Kidney (tissue), 22 donors: ENCODE measurements at places on chromosomes 4 and X. TPM values are rescaled to one million over a fixed set of nuclear protein-coding genes. Genes with fewer than 3 reads are reported as not detected.

Gene ARR3
- not detected for total RNA-seq

Gene SPP1
- 5,484 TPM for total RNA-seq

Gene ARMCX1
- 15.6 TPM for total RNA-seq

Gene SLC26A1
- 2.9 TPM for total RNA-seq

Gene SLC9B1
- 1.8 TPM for total RNA-seq

Gene FOXO4
- total RNA-seq, result 18.6 TPM

Gene ETDB
- total RNA-seq, result not detected

Gene POU3F4
- total RNA-seq, result 1.1 TPM

Gene TEX13C
- not detected for total RNA-seq
